ENCODE measurements at places on chromosomes 6 and 20.

DNA sequence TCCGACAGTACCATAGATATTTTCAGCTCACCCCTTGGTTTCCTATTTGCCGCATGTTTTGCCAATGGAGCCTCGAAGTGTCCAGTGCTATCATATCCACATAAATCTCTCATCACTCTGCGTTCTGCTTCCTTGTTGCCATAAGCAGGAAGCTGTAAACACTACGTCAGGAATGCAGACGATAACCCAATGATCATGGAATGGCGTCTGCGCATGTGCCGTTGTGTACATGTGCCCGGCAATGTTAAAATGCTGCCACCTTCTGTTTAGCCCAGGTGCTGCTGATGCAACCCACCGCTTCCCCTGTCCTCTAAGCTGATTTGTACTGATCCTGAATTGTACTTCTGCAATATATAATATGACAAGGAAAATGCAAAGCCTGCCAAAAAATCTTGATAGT lies 607.5 kb downstream of the HDGFL1 start:
- DNase-seq: no peak

DNA sequence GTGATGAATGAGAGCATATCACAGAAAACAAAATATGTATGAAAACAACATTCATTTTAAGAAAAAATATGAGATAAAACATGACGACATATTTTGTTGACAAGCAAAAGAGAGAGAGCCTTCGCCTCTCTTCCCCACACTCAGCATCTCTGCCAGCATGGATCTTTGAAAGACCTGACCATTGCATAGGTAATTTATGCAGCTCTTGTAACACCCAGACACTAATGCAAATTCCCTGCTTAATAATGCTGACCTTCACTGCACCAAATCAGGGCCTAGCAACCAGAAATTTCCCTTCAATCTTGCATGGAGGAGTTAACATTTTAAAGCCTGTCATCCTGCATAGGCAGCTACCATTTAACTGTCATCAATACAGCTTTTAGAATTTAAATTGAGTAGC lies 50.0 kb upstream of the CNR1 start:
- DNase-seq: no peak

GRCh38 chr6:30703011-30703410 lies 12.2 kb upstream of the NRM start:
- no peak for DNase-seq

DNA sequence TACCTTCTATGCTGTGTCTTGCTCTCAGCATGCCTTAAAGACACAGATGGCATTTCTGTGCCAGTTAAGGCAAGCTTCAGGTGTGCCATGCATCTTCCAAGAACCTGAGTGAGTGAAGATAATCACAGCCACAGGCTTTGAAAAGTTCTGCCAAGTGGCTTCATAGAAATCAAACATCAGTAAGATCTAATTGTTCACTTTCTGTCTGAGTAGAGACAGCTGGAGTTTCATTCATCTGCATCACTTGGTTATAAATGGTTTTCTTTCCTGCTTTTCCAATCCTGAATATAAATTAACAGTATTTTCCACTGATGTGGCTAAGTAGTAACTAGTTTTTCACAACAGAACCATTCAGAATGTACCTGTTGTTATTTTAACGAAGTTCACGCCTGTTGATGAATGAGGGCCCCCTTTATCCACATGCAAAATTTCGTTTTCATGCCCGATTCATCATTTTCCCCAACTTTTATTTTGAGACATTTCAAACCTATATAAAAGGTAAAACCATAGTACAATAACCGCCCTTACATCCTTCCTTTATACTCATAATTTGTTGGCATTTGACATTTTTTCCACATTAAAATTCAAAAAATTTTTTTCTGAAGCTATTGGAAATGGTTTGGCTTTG lies 38.6 kb upstream of the KCNG1 start:
- no peak for DNase-seq

DNA sequence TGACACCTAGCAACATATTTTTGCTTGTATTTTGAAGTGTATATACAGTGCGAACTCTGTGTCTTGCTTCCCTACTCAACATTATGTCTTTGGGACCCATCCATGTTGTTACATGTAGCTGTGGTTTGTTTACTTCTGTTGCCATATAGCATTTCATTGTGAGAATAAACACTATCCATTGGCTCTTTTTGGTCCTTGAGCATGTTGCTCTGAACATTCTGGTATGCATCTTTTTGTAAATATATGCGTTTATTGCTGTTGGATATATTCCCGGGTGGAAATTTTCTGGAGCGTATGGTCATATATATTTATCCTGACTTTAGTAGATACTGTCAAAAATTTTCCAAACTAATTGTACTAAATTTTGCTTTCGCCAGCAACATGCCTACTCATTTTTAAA lies 222.5 kb upstream of the SPTLC3 start:
- no peak for DNase-seq

DNA sequence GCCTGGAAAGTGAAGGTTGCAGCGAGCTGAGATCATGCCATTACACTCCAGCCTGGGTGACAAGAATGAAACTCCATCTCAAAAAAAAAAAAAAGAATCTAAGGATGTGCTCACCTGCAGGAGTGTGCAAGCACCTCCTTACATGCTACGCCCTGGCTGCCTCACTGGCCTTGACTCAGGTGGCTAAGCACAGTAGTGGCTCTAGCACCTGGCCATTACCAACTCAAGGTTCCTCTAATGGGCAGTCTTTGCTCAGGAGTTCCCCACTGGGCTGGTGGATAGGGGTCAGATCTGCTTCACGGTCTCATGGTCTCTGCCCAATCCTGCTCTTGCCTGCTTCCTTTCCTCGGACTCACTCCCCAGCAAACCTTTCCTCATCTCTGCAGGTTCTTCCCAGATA lies 39.7 kb downstream of the KCNK17 start:
- no peak for DNase-seq

DNA sequence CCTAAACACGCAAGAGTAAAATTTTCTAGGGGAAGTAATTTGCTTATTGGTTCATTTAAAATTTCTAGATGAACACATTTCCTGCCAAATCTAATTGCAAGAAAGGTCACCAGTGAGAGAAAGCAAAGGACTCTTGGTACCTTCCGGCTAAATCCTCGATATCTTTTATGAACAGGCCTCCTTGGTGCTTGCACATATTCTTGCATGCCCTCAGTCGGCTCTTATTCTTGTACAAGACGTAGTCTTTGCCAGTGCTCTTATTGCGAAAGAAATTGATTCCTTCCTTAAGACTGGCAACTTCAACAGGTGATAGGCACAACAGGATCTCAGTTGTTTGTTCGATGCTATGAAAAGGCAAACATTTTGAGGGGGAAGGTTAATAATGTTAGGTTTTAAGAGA lies 141.7 kb upstream of the CARMIL1 start:
- no peak for DNase-seq

GRCh38 chr6:7088076-7088742 lies 19.6 kb upstream of the RREB1 start:
- no peak for DNase-seq

DNA sequence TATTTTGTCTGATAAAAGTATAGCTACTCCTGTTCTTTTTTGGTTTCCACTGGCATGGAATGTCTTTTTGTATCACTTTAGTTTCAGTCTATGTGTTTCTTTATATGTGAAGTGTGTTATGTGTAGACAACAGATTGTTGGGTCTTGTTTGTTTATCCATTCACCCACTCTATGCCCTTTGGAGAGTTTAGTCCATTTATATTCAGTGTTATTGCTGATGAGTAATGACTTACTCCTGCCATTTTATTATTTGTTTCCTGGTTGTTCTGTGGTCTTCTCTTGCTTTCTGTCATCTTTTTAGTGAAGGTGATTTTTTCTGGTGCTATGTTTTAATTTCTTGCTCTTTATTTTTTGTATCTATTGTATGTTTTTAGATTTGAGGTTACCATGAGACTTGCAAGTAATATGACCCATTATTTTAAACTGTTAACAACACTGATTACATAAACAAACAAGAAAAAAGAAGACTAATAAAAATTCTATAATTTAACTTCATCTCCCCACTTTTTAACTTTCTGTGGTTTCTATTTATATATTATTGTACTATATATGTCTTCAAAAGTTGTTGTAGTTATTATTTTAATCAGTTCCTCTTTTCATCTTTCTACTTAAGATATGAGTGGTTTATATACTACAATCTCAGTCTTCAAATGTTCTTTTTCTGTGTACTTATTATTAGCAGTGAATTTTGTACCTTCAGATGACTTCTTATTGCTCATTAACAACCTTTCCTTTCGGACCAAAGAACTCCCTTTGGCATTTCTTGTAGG lies 323.4 kb downstream of the BTBD9 start:
- no peak for DNase-seq

DNA sequence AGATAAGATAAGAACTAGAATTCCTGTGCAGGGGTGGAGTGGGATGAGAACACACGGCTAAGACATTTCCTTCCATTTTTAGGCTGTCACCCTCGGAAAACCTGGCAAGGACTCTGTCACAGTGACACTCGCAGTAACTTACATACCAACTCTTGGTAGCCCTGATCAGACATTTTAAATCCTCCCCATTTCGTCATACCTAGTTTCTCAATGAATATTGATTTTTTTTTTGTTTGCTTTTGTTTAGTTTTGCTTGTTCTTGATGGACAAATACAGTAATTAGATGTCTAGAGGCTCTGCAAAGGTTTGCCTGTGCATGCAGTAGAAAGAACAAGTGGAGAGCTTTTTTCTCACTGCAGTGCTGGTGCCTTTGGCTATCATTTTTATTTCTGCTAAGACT lies 213.0 kb upstream of the FAM83B start:
- no peak for DNase-seq

GRCh38 chr6:107624050-107624449 lies 134.1 kb downstream of the SOBP start:
- no peak for DNase-seq
